ENCODE measurements at places on chromosomes 2 and 18.

DNA sequence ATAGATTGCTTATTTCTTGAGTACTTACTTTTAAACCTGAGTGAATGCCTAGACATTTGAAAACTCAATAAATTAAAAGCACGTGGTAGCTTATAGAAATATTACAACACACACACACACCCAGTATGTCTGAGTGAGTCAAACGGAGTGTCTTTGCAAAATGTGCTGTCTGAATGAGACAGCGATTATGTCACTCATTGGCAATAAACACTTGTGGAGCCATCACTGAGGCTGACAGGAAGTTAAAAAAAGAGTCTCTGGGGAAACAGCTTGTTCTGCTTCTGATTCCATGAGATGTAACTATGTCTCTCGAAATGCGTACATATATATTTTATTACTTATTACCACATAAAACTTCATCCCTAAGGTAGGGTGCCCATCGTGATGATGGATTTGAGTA is 22.3 kb upstream of the VPS4B start:
- no peak for DNase-seq

GRCh38 chr18:60182223-60182622 is 190.4 kb downstream of the MC4R start:
- no peak for DNase-seq

DNA sequence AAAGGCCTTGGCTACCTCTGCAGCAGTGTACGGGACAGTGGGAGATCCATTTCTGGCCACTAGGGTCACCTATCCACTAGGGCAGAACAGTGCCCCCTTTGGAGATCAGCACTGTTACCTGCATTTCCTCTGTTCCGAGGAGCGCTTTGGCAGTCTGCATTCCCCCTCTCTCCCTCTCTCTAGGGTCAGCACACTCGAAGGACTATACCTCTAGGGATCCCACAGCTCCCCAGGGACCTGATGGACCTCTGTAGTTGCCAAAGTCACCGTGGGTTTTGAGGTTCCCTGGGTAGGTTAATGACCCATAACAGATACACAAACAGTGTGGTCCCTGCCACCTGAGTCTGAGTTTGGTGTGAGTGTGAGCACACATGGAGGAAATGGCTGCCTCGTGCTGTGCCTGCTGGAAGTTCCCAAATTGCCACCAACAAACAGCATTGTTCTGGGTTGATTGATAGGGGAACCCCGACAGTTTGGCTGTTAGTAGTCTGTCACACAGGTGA is 99.8 kb upstream of the VWC2L start:
- DNase-seq, result no peak

GRCh38 chr2:99831772-99832171 is 310.6 kb downstream of the AFF3 start:
- DNase-seq, result no peak

- DNase-seq, result no peak
These were observed 64.8 kb upstream of the RALBP1 start for GRCh38 chr18:9410515-9410914.

DNA sequence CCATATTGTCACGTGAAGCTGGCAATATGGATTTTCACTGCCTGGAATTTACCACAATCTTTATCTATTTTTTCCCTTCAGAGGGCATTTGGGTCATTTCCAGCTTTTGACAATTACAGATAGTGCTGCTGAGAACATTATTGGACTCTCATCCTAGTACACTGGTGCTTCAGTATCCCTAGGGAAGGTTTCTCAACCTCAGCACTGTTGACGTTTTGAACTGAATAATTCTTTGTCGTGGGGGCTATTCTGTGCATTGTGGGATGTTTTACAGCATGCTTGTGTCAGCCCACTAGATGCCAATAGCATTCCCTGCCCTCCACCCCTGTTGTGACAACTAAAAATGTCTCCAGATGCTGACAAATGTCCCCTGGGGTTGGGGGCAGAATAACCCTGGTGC is 185.7 kb downstream of the TPGS2 start:
- no peak for DNase-seq
